Naive B cell (primary cell): ENCODE measurements at places on chromosomes 1 and 21.

DNA sequence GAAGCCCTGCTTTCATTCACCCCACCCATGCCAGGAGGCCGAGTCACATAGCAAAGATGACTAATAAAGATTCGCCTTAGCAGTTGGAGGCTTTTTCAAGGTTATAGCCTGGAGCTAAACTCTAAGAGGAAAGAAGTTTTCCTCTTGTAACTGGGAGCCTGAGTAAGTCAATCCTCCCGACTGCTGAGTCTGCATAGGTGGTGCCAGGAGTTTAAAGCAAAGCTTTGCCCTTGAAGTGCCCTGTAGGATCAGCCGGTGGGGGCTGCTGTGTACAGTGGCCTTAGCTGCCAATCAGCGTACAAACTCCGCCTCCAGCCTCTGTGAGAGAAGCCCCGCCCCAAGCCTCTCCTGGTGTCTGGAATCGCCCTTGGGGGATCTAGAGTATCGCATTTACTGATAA, 147.5 kb upstream of the SPATA6 start:
- DNase-seq: no peak

DNA sequence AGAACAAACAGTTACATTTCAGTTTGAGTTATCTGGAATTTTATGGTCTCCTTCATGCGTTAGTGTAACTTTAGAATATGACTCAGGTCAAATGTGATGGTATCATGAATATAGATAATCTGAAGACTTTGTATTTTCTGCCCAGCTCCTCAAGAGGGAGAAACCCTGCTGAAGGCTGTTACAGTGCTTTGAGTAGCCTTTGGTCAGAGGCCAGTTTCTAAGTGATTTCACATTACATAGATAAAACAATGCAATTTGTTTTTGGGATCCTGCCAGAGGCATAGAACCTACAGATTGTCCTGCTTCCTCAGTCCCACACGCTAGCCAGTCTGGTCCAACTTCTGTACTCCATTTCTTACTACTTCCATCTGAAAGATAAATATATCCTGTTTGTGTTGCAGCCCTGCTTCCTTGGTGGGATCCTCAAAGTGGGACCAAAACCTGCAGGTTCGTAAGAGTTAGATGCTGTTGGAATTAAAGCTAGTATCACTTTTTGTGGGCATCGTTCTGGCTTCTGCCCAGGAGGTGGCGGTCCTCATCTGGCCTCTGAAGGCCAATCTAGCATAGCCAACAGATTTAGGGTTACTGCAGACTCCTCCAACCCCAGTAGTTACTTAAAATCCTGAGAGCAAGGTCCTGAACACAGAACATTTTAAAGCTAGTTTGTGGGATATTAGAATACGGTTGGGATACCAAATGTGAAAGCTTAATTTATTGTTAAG, 645.8 kb upstream of the USP24 start:
- DNase-seq: no peak

DNA sequence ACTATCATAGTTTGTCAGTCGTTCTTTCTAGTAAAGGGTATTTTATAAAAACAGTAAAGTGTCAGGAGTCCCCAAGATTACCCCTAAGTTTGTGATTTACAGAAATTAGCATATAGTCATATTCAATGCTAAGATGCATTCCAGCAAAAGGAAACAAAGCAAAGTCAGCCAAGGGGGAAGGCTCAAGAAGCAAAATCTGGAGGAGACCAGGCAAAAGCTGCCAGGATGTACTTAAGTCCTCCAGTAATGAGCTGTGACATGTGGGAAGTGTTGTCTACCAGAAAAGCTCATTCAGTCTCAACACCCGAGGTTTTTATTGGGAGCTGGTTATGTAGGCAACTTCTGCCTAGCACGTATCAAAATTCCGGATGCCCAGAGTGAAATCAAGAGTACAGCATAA, 373.4 kb upstream of the TMPRSS15 start:
- no peak for DNase-seq

DNA sequence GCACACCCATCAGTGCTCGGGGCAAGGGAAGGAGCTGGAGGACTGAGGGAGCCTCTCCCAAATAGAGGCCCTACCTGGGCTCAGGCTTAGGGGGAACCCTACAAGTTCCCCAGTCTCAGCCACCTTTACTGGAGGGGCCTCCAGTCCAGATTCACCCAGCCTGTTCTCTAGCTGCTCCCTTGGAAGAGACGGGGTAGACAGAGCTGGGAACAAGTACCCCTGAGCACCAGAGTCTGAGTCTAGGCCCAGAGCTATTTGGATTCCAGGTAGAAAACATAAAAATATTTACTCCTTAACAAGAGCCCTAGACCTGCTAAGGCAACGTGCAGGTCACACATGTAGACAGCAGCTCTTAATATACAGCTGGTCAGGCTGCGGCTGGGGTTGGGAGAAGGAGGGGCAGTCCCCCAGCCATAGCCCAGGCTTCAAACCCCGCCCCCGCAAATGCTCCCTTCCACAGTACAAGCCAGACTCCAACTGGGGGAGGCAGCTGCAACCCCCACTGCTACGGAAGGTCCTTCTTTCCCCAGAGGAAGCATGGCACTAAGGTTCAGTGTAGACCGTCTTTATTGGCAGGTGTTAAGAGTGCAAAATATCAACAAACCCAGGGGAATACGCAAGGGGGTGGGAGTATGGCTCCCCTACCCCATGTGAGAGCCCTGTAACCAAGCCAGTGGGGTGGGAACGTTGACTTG, 8.0 kb downstream of the TENT5B start:
- DNase-seq: no peak

DNA sequence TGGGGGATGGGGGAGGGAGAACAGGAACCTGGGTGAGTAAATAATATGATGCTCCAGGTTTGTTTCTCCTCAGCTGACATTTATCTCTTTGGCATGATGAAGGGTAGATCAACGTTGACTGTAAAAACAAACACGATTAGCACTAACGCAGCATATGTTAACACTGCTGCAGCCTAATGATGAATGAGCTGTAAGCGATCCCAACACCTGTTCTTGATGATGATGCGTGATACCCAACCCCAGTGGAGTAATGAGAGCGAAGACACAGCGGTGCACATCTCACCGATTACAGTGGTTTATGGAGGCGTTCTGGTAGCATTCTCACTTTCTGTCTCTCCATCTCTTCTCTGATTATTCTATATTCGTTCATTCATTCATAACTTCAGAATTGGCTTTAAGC, 640.4 kb downstream of the USP25 start:
- no peak for DNase-seq

GRCh38 chr1:19391596-19391981, 79.5 kb downstream of the SLC66A1 start:
- no peak for DNase-seq

- DNase-seq: no peak
These were observed 35.0 kb downstream of the C21orf91 start for GRCh38 chr21:17784180-17784598.

DNA sequence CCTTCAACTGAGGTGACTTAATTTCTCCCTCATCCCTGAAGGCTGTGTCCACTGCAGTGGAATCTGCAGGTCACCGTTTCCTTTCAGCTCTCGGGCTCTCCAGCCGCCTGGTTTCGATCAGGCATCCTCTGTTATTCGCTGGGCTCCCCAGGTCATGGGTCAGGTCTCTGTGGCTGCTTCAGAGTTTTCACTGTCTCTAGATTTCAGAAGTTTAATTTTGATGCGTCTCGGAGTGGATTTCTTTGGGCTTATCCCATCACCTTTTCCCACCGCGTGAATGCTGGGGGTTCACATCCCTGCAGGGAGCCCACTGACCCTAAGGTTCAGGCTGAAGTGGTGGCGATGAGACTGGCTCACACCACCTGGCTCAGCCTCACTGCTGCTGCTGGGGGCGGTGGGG, 3.3 kb downstream of the ACTRT2 start:
- no peak for DNase-seq

GRCh38 chr1:169012416-169012815, 94.1 kb upstream of the ATP1B1 start:
- DNase-seq: no peak

- no peak for DNase-seq
These were observed 6.4 kb upstream of the GBP5 start for GRCh38 chr1:89279011-89279466.

DNA sequence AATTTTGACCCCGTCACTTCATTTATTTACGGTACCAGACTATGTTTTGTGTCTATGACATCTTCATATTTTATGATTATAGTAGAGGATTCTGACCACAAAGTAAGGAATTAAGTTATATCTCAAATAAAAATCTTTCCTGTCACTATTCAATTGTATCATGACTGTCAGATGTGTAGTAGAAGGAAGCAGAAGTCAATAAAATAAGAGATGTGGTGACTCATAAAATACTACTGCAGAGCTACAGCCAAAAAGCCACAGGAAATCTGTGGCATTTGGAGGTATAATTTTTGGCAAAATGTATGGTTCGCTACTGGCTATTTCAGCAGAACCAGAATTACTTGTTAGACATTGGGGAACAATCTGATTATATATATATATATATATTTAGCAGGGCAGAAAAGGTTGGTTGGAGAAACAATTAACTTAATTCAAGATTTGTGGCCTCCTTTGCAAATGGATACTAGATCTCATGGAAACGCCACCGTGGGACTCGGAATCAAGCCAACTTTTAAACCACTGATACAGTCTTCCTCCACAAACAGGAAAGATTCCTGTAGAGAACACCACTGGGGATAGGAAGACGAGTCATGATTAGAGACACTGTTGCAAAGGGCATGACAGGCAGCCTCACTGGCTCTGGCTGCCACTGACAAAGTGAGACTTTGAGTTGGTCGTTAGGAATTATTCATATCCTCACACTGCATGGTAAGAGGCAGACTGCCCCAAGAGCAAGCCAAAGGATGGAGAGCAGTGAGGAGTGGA, 5.1 kb downstream of the FCRL2 start:
- DNase-seq: no peak

DNA sequence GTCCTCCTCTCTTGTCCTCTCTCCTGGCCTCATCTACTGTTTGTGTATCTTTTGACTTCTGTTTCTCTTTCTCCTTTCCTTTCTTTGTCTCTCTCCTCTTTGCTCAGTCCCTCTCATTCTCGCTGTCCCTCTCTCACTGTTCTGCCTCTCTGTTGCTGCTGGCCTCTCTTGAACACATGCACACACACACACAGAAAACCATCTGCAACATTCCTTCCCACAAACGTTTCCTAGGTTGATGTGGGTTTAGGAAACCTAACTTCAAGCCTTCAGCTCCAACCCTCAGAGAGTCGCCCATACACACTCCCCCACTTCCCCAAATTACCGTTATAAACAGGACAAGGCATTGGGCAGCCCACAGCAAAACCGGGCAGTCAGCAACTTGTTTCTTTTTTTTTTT, 10.9 kb upstream of the SSBP3 start:
- no peak for DNase-seq
